Esophagus squamous epithelium (tissue), 5 donors: ENCODE measurements at places on chromosomes 6 and 20.
A peak's percentile ranks its signal among the peaks of the same experiment; 100 is the strongest.

GRCh38 chr6:4804095-4804494 is 27.9 kb downstream of the CDYL start:
- DNase-seq = no peak

DNA sequence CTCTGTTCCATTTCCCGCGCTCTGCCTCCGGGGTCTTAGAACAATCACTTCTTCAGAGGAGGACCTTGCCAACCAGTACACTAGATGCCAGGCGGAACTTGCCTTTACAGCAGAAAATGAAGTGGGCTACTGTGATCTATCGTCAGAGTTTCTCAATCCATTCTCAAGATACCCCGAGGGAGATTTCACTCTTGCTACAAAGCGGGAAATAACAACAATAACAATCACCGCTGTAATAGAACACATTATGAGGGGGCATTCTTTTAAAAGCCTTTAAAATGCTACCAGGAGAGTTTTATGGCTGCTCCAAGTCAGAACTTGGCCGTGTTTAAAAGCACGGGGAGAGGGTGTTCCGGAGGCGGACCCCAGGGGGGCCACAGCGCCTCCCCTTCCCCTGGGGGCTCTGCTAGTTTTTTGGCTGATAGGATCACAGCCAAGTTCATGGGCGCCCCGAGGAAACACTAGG is 617.0 kb upstream of the AGPAT4 start:
- DNase-seq = no peak

GRCh38 chr6:5132731-5133130 is 47.6 kb downstream of the PPP1R3G start:
- DNase-seq = no peak

- DNase-seq = no peak
Measured at GRCh38 chr6:75155631-75156030, 50.2 kb downstream of the COL12A1 start.

DNA sequence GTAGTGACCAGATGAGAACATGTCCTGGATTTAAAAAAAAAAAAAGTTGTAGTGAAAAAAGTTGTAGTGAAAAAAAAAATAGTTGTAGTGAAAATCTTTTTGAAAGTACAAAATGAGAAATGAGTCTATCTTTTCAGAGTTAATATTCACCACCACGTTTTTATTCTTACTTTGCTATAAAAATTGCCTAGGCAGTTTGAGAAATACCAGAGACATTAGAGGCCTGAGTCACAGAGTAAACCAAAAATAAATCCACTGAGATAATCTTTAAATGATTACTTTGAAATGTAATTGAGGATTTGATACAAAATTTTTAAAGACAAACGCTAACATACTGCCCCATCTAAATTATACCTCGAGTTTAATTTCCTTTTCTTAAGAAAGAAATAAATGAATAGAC is 101.2 kb upstream of the TIAM2 start:
- no peak for DNase-seq

- DNase-seq = no peak
Measured at GRCh38 chr6:129801909-129802308, 59.2 kb downstream of the TMEM244 start.

GRCh38 chr6:39793516-39793915 is 1.3 kb downstream of the DAAM2 start:
- DNase-seq = no peak

GRCh38 chr20:32819992-32820697 is 391 bp downstream of the MAPRE1 start:
- peak; percentile 31 for DNase-seq

DNA sequence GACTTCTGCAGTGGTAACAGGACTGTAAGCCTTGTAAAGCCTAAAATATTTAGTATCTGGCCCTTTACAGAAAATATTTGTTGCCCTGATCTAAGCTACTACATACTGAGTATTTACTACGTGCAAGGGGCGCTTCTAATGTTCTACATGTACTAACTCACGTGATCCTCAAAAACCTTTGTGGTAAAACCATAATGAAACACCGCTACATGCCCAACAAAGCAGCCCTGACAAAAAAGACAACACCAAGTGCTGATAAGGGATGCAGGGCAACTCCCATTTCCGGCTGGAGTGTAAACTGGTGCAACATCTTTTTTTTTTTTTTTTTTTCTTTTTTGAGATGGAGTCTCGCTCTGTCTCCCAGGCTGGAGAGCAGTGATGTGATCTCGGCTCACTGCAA is 85.0 kb downstream of the SULF2 start:
- no peak for DNase-seq

DNA sequence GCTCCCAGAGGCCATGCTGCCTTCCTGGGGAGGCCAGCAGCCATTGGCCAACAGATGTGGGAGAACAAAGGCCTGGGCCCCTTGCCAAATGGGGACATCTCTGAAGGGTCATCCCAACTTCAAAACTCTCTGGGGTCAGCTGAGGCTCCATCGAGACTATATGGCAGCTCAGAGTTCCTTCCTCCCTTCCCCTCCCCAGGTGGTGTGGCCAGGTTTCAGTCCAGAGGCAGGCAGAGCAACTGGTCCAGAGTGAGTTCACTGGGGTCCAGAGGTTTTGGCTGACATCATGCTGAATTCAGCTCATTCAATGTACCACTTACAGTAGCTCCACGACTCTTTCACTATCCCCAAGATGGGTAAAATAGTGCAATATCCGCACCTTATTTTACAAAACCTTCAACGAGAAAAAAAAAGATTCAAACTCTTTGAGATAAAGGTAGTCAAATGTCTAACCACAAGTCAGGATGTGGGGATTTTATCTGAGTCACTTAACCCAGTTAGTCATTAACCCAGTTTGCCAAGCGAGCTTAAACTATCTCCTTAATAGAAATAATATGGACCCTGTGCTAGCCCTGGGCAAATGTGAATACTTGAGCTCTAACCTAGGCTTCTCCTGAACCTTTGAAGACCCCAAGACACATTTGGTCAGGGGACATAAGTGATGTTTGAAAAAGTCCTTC is 108.4 kb upstream of the PLEKHG1 start:
- no peak for DNase-seq

DNA sequence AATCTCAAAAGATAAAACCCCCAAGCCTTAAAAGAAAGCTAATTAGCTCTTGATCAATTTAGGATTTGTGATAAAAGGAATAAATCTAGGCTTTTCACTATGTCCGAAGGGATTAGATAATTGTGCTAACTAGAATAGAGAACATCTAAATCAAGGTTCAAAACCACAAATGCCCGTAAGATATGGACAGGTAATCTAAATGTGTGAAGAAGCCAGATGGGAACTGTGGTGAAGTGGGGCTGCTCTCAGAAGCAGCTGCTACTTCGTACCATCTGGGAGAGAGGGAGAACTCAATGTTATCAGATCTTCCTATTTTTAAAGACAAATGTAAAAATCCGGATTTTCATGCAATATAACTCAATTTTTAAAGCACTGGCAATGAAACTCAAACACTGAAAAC is 44.2 kb downstream of the NCOA6 start:
- DNase-seq = no peak

DNA sequence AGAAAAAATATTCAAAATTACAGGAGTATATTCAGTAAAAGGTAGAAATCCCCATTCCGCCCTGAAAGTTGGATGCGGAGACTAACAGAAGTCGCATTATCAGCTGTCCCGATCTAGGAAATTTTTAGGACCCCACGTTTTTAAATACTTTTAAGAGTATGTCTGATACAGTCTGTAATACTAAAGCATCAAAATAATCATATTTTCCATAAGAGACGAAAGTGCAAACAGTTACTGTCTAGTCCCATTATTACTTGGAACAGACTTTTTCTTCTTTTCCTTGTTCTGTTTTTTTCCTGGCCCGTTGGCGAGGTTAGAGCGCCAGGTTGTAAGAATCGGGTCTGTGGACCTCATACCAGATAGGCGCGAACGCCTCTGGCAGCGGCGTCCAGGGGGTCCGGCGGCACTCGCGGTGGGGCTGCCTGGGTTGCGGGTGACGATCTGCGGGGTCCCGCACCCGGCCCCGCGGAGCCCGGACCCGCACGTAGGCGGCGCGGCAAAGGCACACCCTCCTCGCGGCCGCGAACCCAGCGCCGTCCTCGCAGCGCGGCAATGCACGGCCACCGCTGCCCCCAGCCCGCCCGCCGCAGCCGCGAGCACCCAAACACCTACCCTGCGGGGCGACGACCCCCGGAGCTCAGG is 460 bp downstream of the PLAGL1 start:
- DNase-seq = no peak

- DNase-seq = no peak
Measured at GRCh38 chr6:6512711-6513110, 75.8 kb upstream of the LY86 start.

DNA sequence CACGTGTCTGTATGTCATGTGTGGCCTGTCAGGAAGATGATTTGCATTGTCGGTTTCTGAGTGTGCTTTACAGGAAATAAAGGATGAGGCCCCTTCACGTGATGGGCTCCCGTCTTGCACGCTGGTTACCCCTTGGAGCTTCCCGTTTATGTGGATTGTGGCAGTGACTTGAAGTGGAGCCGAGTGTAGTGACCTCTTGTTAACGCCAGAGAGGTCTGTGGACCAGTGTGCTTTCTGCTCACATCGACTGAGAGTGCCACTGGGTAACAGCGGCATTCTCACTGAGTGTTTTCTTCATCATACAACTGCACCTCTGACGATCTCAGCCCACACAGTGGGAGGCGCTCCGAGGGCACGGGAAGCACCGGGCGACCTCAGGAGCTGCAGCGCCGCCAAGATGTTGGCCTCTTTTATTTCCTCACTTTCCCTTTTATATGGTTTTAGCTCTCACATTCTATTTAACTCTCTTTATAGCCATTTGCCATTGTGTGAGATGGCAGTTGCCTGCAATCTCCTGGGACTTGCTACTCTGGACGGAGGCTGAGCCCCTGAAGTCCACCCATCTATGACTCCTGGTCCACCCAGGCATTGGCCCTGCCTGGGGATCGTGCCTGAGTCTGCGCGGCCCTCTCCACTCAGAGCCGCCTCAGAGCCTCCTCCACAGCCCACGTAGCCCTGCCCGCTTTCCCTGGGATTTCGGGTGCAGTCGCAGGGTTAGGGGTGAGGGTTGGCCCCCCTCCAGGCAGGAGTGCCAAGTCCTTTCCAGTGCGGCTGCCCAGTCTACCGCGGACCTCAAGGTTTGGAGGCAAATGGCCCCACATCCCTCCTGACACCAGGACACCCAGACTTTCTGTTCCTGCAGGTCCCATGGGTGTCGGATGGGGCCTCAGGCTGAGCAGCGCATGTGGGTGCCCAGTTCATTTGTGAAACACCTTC is 238.9 kb downstream of the ERMARD start:
- DNase-seq = no peak

DNA sequence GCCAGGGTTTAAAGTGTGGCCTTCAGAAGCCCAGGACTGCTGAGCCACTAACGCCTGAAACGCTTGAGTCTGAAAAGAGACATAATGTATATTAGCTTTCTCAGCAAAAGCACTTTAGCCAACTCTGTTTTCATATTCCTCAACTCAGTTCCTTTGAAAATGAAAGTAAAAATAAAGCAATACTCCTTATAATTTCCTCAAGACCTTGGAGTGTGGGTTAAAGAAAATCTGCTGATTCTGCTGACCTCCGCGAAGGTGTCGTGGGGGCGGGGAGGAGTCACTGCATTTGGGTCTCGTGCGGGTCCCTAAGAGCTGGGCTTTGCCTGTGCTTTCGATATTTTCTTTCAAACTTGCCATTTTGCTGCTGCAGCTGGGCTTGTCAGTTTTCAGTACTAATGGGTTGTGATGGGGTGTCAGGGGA is 142.2 kb upstream of the ARID1B start:
- DNase-seq = no peak

DNA sequence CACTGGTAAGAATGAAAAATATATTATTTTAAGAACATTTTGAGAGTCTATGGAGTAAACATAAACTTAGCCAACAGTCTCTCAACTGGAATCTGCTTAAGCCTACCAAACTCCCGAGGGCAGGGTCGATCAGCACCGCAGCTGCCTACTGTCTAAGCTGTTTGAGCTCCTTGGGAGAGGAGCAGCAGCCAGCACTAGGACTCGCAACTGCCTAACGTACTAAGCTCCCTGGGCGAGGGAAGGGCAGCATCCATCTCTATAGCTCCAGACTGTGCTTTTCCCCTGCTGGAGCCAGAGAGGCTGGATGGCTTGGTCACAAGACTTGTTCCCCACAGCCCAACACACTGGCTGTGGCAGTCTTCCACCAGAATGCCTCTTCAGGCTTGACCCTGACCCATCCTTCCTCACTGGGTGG is 96.4 kb downstream of the MOXD1 start:
- DNase-seq = no peak

GRCh38 chr20:44174996-44175765 is 11.8 kb downstream of the JPH2 start:
- no peak for DNase-seq

DNA sequence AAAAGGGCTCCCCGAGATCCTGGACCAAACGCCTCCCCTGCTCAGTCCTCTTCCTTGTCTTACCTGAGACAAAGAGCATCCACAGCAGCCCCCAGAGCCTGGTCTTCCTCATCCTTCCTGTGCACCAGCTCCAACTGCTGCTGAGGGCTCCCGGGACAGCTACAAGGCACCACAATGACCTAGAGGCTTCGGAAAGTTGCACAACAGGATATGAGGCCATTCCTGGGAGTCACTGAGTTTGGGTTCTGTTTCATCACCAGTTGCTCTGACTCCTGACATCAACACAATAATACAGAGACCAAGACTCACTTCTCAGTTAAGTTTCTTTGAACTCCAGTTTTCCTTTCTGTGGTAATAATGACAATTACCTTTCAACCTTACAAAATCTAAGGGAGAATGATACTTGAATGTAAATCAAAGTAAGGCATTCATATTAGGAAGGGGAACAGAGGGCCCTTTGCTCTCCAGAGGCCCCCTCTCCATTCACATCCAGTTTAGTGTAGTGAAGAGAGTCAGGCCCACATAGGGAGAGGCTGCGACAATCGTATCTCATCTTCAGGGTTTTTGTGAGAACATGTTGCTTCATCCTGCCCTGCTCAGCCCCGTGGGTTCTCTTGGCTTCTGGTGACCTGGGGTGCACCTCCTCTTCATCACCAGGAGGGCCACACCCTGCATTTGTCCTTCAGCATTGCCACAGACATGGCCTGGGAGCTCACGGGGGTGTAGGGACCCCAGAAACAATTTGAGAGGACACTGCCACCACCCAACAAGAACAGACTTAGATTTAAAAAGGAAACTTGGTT is at the start of gene TREM1:
Gene TREM1, minus strand, starts transcription at position 139 of the 803 bp plus-strand sequence. Its CDS starts 27 bp downstream, at position 112.
- no peak for DNase-seq

DNA sequence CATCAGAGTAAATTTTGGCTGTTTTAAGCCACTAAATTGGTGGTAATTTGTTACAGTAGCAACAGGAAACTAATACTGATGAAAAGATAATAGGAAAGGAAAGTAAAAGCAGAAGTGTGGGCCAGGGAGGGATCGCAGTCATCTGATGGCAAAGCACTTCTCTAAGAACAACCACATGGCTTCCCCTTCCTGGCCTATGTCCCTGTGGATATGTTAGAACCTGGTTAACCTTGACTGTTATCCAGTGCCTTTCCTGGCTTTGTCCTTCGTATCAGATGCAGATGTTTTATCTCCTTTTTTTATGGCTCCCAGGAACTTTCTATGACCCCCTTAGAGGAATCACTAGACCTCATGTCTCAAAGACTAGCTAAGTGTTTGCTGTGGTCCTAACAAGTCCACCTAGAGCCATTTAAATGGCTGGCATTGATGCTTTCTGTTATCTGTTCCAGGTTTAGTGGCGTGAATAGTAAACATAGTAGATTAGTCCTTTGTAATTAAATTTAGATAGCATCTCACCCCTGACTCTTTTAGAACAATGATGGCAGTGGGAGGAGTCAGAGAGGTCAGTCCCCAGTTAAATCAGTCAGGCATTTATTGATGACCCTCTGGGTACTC is 79.2 kb upstream of the PHACTR2 start:
- no peak for DNase-seq

GRCh38 chr6:35173427-35174087 is 32.4 kb upstream of the TCP11 start:
- DNase-seq = no peak

GRCh38 chr6:29479560-29479959 is 8.2 kb downstream of the MAS1L start:
- no peak for DNase-seq
